ENCODE measurements at places on chromosomes 1 and 21. TPM values are rescaled to one million over a fixed set of nuclear protein-coding genes. Genes with fewer than 3 reads are reported as not detected.

Gene AGO3
- 10.2 TPM for total RNA-seq

GRCh38 chr21:34518301-34518700, 6.3 kb upstream of the KCNE1 start:
- DNase-seq, result no peak

Gene MANEAL
- total RNA-seq, result 2.2 TPM

Gene GPR61
- not detected for total RNA-seq

GRCh38 chr1:219296430-219297355, 123.0 kb downstream of the LYPLAL1 start:
- DNase-seq, result no peak

DNA sequence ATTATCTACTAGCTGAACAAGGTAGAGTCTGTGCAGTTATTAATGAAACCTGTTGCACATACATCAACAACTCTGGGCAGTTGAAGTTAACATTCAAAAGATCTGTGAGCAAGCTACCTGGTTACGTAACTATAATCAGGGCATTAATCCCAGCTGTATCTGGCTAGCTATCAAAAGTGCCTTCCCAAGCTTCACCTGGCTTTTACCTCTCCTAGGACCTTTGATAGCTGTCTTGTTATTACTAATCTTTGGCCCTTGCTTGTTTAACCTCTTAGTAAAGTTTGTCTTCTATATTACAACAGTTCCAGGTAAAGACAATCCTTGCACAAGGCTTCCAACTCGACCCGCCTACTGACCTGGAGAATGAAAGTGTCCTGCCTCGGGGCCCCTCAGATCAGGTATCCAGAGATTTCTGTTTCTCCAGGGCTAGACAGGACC, 29.6 kb upstream of the SLC6A9 start:
- DNase-seq, result no peak

DNA sequence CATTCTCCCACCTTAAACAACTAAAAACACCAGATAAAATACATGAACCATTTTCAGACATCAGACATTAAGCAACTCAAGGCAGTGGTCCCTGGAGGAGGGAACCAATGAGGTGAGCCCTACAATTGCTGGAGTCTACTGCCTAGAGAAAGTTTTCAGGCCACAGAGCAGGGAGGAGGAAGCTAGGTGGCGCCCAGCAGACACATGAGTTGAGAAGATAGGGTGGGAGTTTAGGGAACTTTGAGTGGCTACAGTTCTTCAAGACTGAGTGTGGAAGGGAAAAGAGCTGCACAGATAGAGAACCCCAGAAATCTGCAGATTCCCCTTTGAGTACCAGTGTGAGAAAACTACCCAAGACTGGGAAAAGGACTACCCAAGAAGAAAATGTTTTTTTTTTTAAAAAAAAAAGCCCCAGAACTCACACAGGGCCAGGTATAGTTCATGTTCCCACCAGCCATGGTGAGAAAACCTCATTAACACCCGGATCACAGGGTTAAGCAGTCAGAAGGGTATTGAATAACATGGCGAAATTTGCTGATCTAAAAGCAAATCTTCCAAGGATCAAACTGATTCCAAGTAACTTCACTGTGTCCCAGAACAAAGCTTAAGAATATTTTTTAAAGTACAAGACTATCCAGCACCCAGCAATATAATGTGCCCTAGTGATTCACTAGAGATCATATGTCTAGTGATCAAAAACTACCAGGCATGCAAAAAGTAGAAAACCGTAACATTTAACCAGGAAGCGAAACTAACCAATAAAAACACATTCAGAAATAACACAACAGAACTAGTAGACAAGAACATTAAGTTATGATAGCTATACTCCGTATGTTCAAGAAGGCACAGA, 12.0 kb downstream of the ALDH9A1 start:
- DNase-seq, result no peak

- DNase-seq, result no peak
Measured at GRCh38 chr1:24782689-24783088, 37.4 kb downstream of the CLIC4 start.

- DNase-seq, result no peak
Measured at GRCh38 chr1:186700722-186701121, 20.5 kb upstream of the PTGS2 start.

- DNase-seq, result no peak
Measured at GRCh38 chr1:54246116-54246721, 46.3 kb downstream of the MRPL37 start.

- DNase-seq, result no peak
Measured at GRCh38 chr1:166197141-166197540, 30.3 kb upstream of the FAM78B start.

Gene HENMT1
- 3.0 TPM for total RNA-seq

- no peak for DNase-seq
Measured at GRCh38 chr1:1100296-1100695, 15.6 kb downstream of the C1orf159 start.

Gene CALML6
- 1.4 TPM for total RNA-seq

- no peak for DNase-seq
Measured at GRCh38 chr21:39434950-39435349, 10.6 kb downstream of the LCA5L start.

Data from glomerular endothelial cell (primary cell).